ENCODE measurements at places on chromosomes 1 and 21. TPM values are rescaled to one million over a fixed set of nuclear protein-coding genes. Genes with fewer than 3 reads are reported as not detected.

DNA sequence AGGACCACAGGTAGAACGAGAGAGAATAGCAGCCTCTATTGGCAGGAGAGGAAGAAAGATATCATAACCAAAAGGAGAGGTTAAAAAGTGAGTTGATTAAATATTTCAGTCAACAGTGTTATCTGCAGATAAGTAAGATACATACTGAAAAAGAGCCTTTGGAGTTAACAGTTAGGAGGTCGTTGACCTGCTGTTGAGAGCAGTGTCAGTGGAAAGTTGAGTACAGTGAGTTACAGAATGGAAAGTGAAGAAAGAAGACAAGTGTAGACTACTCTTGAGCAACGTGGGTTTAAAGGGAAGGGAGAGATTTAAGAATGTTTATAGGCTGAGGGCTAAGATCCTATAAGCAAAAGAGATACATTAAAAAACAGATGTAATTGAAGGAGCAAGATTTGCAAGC is 30.2 kb downstream of the GNAT2 start:
- H3K27ac ChIP-seq, result no peak overlapping the region
- H3K4me1 ChIP-seq, result no peaks in the 10 kb centered on the region
- H3K27me3 ChIP-seq, result no peaks in the 10 kb centered on the region

Gene BGLAP
- 0.67 TPM for total RNA-seq

DNA sequence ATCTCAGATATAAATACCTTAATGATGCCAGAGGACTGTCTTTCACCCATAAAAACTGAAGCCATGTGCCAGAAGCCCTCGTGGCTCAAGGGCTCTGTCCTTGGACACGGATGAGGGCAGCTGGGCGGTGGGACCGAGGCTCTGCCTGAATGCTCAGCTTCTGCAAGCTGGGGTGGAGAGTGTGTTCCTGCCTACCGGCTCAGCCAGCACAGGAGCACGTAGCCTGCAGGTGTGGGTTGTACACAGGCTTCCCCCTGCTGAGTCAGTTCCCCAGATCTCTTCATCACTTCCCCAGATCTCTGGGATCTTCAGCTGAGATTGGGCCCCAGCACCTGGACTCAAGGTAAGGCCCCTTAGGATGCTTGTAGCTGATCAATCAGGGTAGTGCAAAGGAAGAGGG is 15.4 kb downstream of the KCNJ15 start:
- H3K27ac ChIP-seq, result no peak overlapping the region
- no peaks in the 10 kb centered on the region for H3K36me3 ChIP-seq

Gene ADSS2
- 42.2 TPM for total RNA-seq

Gene DCST2
- total RNA-seq, result 0.13 TPM

DNA sequence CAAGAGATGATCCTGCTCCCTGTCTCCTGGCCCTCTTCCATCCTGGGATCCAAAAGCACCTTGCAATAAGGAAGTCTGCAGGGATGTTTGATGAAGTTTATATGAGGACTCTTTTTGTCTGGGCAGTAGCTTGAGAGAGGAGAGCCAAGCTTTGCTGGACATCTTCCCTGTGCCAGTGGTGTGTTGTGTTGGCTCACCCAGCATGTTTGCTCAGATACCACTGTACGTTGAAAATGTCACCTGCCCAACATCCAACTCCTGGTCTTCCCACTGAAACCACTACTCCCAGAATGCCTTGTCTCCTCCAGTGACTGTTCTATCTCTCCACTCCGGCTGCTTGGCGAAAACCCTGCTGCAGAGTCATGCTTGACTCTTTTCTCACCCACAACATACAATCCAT is 12.8 kb downstream of the CDK18 start:
- peaks cover 6% of the 10 kb centered on the region for H3K4me1 ChIP-seq
- DNase-seq, result no peak
- H3K4me3 ChIP-seq, result no peak overlapping the region
- H3K27me3 ChIP-seq, result no peaks in the 10 kb centered on the region

DNA sequence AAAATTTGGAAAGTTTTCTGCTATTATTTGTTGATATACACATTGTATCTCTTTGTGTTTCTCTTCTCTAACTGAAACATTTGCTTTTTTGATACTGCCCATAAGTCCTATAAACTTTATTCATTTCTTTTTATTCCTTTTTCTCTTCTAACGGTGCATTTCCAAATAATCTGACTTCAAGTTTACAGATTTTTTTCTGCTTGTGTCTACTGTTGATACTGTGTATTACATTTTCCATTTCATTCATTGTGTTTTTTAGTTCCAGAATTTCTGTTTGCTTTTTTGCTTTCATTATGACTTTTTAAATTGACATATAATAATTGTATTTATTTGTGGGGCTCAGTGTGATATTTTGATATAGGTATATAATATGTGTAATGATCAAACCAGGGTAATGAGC is 38.3 kb upstream of the PLA2G2A start:
- no peaks in the 10 kb centered on the region for H3K27me3 ChIP-seq
- H3K4me1 ChIP-seq, result no peaks in the 10 kb centered on the region
- no peak overlapping the region for H3K27ac ChIP-seq
- H3K36me3 ChIP-seq, result no peaks in the 10 kb centered on the region
- H3K4me3 ChIP-seq, result no peak overlapping the region

GRCh38 chr1:22038036-22038435 is 14.5 kb upstream of the CDC42 start:
- H3K27me3 ChIP-seq, result no peaks in the 10 kb centered on the region
- no peak overlapping the region for H3K4me3 ChIP-seq
- no peaks in the 10 kb centered on the region for H3K4me1 ChIP-seq
- H3K27ac ChIP-seq, result no peak overlapping the region
- no peaks in the 10 kb centered on the region for H3K36me3 ChIP-seq
- no peak for DNase-seq

GRCh38 chr1:11898831-11899467 is 27.3 kb downstream of the KIAA2013 start:
- DNase-seq, result no peak
- H3K27me3 ChIP-seq, result no peaks in the 10 kb centered on the region
- no peaks in the 10 kb centered on the region for H3K36me3 ChIP-seq
- H3K4me1 ChIP-seq, result no peaks in the 10 kb centered on the region

GRCh38 chr1:153292185-153292584 is 20.6 kb downstream of the PGLYRP3 start:
- H3K27me3 ChIP-seq, result no peaks in the 10 kb centered on the region
- DNase-seq, result no peak
- no peaks in the 10 kb centered on the region for H3K4me1 ChIP-seq
- no peak overlapping the region for H3K4me3 ChIP-seq

DNA sequence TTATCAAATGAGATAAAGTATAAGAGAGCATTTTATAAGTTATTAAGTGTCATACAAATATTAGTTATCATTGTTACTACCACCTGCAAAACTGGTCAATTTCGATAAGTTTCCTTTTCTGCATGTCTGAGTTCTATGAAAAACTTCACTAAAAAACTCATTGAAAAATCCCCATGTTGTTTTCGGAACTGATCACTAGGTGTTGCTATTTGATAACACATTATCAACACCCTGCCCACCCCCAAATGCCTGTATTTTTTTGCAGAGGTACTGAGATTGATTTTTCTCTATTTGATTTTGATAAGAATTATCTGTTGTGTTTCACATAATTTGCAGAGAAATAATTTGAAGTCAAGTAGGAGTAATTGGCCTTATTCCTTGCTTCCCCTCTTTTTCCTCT is 22.1 kb upstream of the DISP1 start:
- H3K27ac ChIP-seq, result no peak overlapping the region
- peaks cover 6% of the 10 kb centered on the region for H3K27me3 ChIP-seq
- DNase-seq, result no peak
- no peak overlapping the region for H3K4me3 ChIP-seq

Data from Panc1 (cell line).